ENCODE measurements at places on chromosomes 7 and 10. TPM values are rescaled to one million over a fixed set of nuclear protein-coding genes. Genes with fewer than 3 reads are reported as not detected.

The GFRA1 gene
- not detected for total RNA-seq

The HOXA6 gene
- not detected for total RNA-seq

The BTBD16 gene
- total RNA-seq = not detected

The MDFIC gene
- total RNA-seq = 27.1 TPM

The CARD11 gene
- 122 TPM for total RNA-seq

The SEMA3A gene
- 0.50 TPM for total RNA-seq

The LRRD1 gene
- not detected for total RNA-seq

The CTAGE4 gene
- 1.2 TPM for total RNA-seq

The FBXL15 gene
- total RNA-seq = 10.2 TPM

The PGAM2 gene
- 1.3 TPM for total RNA-seq

The ADAMTS14 gene
- not detected for total RNA-seq

The TNS3 gene
- total RNA-seq = 0.47 TPM

The RSPH10B2 gene
- total RNA-seq = not detected

The CLEC5A gene
- not detected for total RNA-seq

The NPY4R2 gene
- not detected for total RNA-seq

The ITGB8 gene
- total RNA-seq = not detected

The EXOSC1 gene
- 28.8 TPM for total RNA-seq

The KLLN gene
- 0.33 TPM for total RNA-seq

The GIMAP2 gene
- 65.1 TPM for total RNA-seq

The MOGAT3 gene
- not detected for total RNA-seq

The SPDYE2 gene
- 0.36 TPM for total RNA-seq

The SERPINE1 gene
- total RNA-seq = 0.11 TPM

The COL17A1 gene
- not detected for total RNA-seq

The SH2D4B gene
- total RNA-seq = 0.16 TPM

The TFEC gene
- total RNA-seq = not detected

The SP8 gene
- not detected for total RNA-seq

The AKR1D1 gene
- not detected for total RNA-seq

The SLC26A4 gene
- not detected for total RNA-seq

The PLPP4 gene
- total RNA-seq = not detected

The OR6B1 gene
- not detected for total RNA-seq

The RBP3 gene
- not detected for total RNA-seq

The SNX10 gene
- 4.6 TPM for total RNA-seq

The GNB2 gene
- 87.8 TPM for total RNA-seq

The AOAH gene
- 27.5 TPM for total RNA-seq
